ENCODE measurements at places on chromosomes 16 and 17.
A peak's percentile ranks its signal among the peaks of the same experiment; 100 is the strongest.

DNA sequence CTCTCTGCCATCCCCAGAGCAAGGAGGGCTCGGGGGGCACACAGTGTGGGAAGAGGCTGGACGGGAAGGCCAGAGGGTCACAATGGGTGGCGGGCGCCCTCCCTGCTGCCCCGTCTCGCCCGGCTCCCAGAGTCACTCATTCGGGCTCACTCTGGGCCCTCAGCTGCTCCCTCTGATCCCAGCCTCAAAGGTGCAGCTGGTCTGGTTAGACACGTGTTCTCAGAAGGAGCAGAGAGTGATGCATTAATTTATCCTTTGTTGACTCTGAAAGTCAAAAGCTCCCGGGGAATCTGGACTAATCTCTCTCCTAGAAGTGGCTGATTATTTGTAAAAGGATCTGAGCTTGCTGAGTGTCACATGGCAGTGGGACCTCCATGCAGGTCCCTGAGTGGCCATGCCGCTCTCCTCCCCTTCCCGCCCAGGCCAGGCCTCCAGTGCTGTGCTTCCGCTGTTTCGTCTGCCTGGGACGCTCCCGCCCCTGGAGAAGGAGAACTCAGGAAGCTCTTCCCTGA, 87.5 kb downstream of the SEC14L1 start:
- DNase-seq: no peak

- DNase-seq: no peak
Measured at GRCh38 chr17:55228683-55229192, 36.0 kb upstream of the HLF start.

GRCh38 chr17:46975287-46975686, 3.8 kb downstream of the RPRML start:
- no peak for DNase-seq

- no peak for DNase-seq
Measured at GRCh38 chr17:51813140-51813783, 345.3 kb downstream of the CA10 start.

DNA sequence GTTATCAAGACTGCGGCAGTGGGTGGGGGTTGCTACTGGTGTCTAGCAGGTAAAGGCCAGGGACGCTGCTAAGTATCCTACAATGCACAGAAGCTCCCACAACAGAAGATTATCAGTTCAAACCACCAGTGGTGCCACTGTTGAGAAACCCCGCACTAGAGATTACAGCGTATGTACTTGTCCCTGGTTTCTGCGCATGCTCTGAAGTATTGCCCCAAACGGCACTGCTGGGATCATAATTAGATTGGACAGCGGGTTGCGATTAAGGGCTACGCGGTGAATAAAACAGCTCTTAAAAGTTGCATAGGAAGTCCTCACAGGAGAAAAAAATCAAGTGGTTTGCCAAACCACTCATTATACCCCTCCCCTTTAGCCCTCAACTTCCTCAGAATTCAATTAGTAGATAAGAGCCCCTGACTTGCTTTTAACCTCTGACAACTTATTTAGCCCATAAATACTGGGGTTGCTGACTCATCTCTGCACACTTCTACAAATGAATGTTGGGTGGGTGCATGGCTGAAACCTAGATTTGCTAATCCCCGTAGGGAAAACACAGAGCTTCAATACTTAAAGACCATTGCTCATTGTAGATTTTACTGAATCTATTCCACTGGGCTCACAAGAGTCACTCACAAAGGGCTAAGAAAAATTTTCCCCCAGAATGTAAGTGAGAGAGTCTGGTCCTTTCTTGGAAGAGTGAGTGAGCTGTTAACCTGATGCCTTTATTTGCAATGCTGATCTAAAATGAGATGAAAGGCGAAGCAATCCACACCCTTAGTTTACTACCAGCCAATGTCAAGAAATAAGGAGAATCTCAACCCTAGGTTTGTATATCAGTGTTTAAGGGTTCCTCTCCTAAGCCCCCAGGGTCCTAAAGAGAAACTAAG, 91.8 kb downstream of the RGS9 start:
- DNase-seq: no peak

GRCh38 chr17:60372790-60373483, 19.0 kb downstream of the USP32 start:
- DNase-seq: no peak

DNA sequence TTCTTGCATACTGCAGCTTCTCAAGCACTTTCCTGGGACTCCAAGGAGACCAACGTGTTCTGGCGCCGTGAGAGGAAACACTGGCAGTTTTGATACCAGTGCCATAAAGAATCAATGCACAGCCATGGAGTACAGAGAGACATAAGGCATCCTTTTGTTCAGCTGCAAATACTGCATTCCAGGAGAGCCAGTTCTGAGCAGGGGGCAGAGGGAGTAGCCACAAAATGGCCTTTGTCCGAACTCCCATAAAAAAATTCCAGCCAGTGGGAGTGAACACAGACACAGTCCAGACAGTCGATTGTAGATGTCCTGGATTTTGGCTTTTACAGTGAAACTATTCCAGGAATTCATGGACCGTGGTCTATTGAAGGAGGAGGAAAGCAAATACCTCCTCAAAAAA, 36.2 kb upstream of the TEKT3 start:
- DNase-seq: peak; percentile 21

DNA sequence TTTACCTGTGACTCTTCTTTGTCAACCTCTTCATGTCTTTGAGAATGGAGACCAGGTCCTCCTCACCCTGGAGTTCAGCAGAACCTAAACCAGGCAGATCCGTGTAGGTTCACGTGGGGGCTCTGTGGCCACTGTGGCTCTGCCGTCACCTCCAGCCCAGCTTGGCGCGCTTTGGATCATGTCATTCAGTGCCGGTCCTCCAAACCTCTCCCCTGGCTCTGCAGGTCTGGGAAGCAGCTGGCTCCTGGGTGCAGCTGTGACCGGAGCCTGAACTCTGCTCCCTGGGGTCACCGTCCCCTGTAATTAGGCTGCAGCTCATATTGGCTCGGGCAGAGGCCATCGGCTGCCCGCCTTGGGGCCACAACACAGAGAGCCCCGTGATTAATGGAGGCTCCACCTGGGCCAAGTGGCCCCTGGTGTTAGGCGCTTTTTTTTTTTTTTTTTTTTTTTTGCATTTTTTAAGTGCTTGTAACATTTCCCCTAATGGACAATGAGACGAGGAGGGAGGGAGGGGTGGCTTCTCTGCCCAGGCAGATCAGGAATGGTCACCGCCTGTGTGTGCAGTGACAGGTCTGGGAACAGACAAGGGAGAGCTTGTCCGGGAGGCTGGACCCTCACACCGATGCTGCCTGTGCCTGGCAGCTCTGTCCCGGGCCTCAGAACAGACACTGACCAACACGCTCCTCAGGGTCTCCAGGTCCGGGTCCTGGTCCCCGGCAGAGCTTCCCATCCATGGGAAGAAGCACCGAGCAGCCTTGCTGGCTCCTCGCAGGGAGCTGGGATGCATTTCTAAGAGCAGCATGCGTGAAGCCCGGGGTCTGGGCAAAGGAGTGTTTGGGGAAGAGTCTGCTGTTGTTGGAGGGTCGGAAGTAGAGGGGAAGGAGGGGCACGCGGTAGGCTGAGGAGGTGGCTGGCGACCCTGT, 247.9 kb downstream of the SEC14L1 start:
- no peak for DNase-seq

DNA sequence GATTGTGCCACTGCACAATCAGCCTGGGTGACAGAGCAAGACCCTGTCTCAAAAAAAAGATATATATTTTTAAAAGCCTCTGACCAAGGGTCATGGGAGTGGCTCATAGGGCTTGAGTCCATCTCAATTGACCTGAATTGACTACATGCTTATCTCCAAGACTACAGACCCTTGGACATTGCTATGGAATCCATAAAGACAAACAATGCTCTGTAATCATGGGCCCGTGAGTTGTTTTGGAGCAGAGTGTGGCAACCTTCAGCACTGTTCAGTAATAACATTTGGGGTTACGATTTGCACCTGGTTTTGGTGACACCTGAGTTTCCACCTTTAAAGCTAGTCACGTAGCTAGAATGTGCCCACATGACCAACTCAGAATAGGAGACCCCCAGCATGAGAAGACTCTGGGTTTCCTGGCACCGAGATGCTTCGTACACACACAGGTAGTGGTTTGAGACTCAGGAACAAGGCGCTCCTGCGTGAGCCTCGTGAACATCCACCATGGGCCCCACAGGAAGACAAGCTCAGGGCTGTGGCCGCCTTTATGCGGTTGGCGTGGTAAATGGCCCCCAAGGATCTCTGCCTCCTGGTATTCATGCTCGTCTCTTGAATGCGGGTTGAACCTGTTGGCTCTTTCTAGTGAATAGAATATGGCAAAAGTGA, 66.6 kb upstream of the RPH3AL start:
- DNase-seq: no peak

- peak; percentile 21 for DNase-seq
Measured at GRCh38 chr17:31869797-31870568, 10.9 kb upstream of the COPRS start.

DNA sequence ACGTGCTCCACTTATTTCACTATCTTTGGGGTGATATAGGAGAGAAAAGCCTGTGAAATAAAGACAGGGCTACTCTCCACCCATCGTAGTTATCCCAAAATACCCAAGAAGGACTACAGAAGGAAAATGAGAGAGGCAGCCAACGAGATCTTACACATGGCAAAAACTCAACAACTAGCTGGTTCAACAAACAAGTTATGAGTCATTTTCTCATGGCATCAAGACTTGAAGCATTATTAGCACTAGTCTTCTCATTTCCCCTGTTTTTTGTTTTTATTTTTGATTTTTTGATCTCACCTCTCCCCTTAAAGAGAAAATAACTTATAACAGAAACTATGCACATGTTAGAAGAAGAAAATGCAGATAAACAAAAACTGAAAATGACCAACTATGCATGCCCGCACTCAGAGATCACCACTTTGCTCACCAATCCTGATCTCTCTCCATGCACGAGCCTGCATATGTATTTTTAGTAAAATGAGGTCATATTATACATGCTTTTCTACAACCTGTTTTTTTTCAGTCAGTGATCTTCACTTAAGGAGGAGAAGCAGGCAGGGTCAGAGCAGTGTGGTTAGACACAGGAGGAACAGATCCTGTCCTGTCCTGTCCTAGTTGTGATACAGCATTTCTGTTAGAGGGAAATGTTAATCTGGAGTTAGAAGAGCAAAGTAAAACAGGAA, 22.8 kb downstream of the FAM117A start:
- DNase-seq: no peak

DNA sequence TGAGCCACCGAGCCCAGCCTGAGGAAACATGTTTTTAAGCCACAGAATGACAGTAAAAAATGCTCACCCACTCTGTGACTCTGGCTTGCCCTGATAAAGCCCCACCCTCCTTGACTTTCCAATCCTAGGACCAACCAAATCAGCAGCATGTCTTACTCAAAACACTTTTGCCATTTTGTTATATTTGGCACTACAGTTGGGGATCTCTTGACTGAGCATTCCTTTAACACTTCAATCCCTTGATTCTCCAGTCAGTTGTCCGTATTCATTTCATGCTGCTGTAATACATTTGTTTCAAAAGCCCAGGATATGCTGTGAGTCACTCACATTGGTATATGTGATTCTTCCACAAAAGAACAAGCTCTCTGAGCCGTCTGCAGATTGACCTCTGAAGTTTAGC, 8.2 kb downstream of the MYH3 start:
- peak; percentile 29 for DNase-seq

Data from AG04449 (cell line).